ENCODE measurements at places on chromosomes 12 and 14.

DNA sequence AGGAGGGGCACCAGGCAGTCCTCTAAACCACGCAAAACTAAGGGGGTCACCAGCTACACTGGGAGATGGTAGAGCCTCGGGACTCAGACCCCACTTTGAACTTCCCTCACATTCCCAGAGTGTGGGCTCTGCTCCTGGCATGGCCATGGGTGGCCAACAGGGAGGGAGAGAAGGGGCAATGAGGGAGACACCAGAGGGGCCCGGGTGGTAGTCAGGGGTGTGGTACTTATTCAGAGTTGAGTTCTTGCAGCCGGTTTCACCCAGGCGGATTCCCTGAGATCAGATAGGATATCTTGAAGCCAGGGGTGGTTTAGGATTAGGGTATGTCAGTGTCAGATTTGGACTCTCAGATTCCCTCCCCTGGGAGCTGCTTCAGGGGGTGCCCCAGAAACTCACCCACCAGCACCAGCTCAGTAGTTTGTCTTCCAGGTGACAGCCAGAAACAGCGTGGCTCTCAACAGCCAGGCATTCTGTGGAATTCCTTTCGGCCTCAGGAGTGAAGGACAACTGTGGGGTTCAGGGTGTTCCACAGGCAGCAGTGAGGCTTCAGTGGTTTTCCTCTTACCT is 56.0 kb downstream of the ELK3 start:
- no peak for DNase-seq

DNA sequence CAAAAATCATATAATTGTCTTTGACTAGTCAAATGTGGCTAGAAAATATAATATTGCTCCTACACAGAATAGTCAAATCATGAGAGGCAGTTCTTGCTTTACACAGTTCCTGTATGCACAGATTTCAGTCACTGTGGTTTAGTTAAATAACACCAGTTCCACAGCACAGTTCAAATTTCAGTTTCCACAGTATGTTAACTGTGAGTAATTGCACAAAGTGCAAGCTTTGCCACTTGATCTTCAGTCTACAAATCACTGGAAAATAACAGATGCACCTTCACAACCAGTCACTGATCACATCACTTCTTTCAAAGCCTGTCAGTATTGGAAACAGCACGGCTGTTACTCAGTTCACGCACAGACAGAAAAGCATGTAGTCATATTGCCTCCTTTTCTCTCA is 38.7 kb downstream of the KCNH5 start:
- no peak for DNase-seq

DNA sequence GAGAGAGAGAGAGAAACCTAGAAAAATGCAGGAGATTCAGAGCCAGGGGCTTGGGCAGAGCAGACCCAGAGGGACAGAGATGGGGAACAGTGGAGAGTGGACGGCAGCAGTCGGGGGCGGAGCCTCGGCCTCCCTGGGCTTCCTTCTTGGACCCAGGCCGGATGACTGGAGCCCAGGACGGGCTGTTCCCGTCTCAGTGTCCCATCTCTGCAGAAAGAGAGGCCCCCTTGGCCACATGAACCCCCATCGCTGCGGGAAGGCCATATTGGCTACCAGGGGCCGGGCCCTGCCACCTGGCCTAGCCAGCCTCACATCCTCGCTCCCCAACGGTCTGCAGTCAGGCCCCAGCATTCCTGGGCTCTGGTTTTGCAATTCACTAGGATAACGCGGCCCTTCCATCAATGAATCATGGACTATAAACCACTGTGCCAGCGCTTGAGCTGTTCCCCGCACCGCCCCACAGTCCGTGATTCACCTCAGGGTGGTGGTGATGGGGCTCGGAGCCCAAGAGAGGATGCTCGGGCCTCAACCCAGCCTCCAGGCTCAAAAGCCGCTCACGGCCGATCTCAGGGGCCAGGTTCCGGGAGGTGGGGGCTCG is 116.5 kb downstream of the RFLNA start:
- no peak for DNase-seq

- no peak for DNase-seq
Measured at GRCh38 chr12:50505675-50506530, 1.1 kb downstream of the DIP2B start.

DNA sequence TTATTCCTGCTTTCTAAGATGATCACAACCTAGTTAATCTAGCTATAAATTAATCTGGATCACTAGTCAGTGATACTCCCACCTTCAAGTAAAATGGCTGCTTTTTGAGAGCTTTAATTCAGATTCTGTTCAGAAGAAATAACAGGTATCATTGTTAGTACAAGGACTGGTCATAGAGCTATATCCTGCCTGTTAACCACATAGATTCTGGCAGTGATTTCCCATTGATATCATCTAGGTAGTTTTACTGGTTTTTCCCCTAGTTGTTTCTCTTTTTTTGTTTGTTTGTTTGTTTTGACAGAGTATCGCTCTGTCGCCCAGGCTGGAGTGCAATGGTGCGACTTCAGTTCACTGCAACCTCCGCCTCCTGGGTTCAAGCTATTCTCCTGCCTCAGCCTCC is 39.0 kb upstream of the HIF1A start:
- DNase-seq: no peak

DNA sequence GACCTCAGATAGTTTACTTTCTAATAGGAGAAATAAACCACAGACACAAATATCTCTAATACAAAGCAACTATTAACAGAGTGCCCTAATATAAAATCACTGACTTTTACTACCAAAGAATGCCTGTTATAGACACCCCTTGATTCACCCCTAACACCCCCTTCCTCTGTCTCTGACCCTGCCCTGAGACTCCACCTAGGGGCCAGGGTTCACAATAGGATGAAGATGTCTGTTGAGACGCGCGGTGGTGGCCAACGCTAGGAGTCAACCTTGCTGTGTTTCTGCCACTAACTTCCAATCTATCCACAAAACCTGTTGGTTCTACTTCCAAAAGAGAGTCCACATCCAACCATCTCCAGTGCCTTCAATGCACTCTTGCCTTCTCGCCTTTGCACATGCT is 10.9 kb upstream of the TC2N start:
- no peak for DNase-seq

- peak; percentile 15 for DNase-seq
Measured at GRCh38 chr12:74537126-74537706, 419 bp upstream of the ATXN7L3B start.
